ENCODE measurements at places on chromosomes 5 and 9.
A peak's percentile ranks its signal among the peaks of the same experiment; 100 is the strongest.

- DNase-seq: no peak
Observed at GRCh38 chr5:93892481-93892880, 151.1 kb upstream of the POU5F2 start.

DNA sequence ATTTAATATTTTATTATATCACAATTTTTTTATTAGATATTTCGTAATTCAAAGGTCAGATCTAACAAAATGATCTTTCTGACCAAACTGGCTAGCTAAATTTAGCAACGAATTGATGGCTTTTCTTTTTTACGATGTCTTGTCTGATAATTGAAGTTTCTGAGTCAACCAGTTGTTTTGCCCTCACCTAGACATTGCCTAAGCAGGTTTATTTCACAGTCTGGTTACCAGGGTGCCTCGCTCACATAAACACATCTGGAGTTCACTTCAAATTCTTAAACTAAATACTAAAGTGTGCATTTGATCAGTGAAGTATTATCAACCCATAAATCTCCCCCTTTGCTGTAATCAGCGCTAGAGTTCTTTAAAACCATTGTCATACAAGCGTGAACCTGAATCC, 448.3 kb downstream of the TLE4 start:
- no peak for DNase-seq

- DNase-seq: peak; percentile 71
Observed at GRCh38 chr5:43367453-43367852, 44.7 kb downstream of the CCL28 start.

GRCh38 chr9:121688146-121688680, 36.8 kb downstream of the DAB2IP start:
- no peak for DNase-seq

DNA sequence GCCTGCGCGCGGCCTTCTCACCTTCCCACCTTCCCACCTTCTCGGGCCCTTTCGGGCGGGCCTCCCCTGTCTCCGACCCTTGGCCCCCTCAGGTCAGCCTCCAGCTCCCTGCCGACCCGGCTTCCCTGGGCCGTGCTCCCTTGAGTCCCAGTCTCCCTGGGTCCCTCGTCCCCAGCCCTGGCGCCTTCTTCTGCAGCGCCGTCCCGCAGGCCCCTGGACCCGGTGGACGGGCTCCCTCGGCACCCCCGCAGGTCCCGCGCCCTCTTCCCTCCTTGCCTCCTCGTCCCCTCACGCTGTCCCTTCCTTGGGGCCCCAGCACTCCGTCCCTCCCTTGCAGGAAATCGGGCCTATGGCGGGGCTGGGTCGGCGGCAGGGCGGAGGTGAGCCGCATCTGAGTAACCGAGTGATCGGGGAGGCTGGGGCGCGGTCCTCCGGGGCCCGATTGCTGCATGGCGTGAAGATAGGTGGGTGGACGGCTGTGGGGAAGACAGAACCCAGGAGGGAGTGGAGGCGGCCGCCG, 7.6 kb downstream of the ARPC5L start:
- peak; percentile 69 for DNase-seq

GRCh38 chr5:135831439-135831838, 3.0 kb upstream of the SLC25A48 start:
- no peak for DNase-seq

- peak; percentile 97 for DNase-seq
Observed at GRCh38 chr5:150263801-150264621, 25.6 kb downstream of the CAMK2A start.

DNA sequence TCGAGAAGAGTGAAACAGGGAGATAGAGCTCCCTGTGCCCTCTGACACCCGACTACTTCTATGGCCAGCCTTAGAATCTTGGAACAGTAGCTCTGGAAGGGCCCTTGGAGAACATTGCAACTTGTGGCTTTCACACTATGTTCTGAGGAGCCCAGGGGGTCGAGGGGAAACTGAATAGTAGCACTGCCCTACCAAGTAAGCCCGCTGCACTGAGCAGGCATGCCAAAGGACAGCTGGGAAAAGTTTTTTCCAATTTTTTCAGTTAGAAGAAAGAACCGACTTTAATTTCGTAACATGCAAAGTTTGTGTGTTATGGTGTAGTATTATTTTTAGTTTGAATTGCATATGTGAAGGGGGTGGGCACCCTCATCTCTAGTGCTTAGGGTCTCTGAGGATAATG, 10.9 kb downstream of the SMIM3 start:
- DNase-seq: no peak

- peak; percentile 75 for DNase-seq
Observed at GRCh38 chr9:5449521-5450358, 602 bp upstream of the CD274 start.

- no peak for DNase-seq
Observed at GRCh38 chr9:135066291-135066690, 21.2 kb upstream of the OLFM1 start.

GRCh38 chr5:178207183-178207916, 3.0 kb downstream of the HNRNPAB start:
- DNase-seq: peak; percentile 75

GRCh38 chr5:135561266-135561665, 17.5 kb downstream of the CXCL14 start:
- DNase-seq: no peak

DNA sequence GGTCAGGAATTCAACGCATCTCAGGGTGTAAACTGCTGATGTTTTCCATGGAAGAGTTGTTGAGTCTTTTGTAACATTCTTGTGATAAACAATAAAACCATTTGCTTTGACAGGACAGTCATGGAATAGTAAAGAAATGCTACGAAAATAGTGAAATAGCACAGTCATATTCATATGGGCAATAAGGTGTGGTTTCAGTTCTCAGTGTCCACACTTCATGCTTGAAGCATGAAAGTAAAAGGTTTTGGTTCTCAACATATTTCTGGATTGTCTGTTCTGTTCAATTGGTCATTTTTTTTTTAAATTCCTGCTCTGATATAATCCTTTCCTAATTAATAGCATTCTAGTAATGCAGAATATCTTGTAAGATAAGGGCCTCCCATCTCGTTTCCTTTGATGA, 467.6 kb upstream of the ZNF608 start:
- DNase-seq: no peak

DNA sequence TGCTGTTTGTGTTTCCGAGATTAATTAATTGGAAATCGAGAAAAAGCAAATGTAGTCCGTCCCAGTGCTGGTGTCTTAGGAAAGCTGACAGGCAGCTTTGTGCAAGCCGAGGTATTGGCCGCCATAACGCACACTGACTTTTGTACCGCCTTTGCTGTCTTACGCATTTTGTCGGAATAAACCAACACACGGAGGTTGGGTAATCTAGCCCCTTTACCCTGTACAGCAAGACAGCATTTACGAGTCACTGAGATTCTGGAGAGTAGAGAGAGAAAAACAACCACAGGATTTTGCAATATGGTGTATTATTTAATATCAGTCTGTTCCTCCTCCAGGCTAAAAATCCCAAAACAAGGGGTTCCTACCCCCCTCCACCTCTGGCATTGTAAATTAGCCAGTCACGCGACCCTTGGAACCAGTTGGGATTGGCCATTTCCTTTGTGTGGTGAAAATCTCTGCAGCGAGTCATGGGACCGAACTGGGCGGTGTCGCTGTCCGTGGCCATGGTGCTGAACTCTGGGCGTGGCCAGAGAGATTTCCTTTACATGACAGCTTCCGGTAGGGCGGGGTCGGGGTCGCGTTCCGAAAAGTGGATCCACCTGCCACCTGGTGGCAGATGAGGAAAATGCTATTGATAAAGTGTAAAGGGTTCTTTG, 10.3 kb upstream of the PCDHB1 start:
- DNase-seq: peak; percentile 83

DNA sequence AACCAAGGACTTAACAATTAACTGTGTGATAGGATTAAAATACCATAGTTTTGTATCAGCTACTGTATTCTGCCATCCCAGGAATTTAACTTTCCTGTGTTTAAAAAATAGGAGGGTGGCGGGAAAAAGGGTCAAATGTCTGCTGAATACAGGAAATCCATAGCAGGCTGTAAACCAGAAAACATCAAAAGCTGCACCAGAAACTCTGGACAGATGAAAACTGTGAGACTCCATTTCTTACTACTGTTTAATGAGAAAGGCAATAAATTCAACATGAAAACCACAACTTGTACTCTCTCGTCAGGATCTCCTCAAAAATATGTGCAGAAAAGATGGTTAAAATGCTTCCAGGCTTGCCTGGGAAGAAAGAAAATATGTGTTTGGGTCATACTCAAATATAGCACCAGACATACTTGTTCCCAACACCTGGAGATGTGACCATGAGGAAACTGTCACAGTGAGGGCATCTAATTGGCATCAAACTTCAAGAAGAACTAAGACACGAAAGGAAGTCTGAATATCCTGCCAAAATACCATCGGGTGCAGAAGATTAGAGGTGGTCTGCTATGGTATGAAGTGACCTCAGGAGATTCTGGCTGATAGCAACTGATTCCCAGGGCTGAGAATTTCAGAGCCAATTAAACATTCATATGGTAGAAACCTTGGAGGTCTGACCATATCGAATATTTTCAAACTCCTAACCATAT, 164.7 kb upstream of the TARS1 start:
- DNase-seq: no peak

DNA sequence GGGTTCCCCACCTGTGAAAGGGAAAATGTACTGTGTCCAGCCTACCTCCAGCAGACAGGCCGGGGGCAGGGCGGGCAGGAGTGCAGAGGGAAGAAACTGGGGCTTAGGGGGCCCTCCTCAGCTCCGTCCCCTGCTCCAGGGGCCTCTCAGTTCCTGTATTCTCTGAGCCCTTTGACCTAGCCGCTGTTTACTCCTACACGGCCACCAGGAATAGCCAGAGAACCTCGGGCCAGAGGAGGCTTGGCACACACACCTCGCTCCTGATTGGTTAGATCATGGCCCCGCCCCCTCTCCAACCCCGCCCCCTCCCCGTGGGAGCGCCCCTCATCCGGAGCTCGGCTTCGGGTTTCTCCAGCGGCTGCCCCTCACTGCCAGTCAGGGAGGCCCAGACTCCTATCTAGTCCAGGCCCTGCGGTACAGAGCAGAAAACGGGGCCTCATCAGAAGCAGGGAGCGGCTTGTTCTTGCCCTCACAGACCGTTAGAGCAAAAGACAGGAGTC, 2.2 kb downstream of the ST6GALNAC6 start:
- DNase-seq: no peak

DNA sequence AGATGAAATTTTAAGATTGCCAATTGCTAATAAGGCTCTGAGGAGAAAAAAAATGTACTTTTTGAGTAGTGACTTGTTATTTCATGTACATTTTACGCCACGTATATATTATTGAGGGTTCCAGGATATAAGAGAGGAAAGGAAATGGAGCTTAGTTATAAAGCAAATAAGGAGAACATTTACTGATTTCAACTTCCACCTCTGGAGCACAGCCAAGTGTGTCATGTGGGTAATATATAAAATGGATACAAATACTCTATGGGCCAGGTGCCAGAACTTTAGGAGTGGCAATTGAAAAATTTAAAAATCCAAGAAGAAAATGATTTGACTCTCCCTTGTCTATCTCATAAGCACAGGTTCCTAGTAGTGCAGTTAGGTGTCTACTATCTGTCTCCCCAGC, 45.0 kb upstream of the VLDLR start:
- DNase-seq: peak; percentile 13

- DNase-seq: no peak
Observed at GRCh38 chr9:10254338-10254737, 358.5 kb downstream of the PTPRD start.

- no peak for DNase-seq
Observed at GRCh38 chr9:15696979-15697378, 144.1 kb downstream of the CCDC171 start.

DNA sequence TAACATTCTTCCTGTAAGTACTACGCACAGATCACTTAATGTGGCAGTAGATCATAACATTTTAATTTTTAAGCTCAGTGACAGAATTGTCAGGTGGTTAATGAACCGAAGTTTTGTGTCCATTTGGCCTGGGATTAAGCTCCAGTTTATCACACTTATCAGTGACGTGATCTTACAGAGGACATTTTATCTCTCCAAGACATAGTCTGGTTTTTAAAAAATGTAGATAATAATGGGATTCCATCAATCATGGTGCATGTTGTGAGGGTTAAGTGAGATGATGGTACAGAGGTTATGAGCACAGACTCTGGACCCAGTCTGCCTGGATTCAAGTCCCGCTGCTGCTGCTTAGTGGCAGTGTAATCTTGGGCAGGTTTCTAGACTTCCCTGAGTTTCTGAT, 66.0 kb upstream of the ZFAND5 start:
- DNase-seq: no peak

DNA sequence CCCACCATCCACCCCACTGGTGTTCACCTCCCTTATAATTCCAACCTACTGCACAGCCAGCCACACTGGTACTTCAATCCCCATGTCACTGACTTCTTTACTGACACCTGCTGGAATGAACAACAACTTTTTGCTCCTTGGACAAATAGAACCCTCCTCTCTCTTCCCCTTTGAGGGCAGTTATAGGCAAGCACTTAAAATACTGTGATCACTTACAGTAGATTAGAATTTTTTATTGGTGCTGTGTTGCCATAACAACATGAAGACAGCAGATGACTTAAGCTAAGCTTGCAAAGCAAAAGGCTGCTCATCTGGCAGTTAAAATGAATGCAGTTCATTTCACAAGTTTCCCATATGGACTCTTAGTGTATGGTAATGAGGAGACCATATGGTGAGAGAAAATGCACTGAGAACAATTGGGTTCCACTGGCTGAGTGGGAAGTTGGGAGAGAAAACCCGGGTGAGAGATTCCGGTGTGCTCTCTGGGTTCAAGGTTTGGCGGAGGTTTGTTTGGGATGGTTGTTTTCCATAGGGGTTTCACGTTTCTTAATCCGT, 374.3 kb downstream of the EBF1 start:
- peak; percentile 6 for DNase-seq

- DNase-seq: no peak
Observed at GRCh38 chr9:68698943-68699509, 6.0 kb upstream of the PIP5K1B start.

- DNase-seq: no peak
Observed at GRCh38 chr5:167731951-167732350, 559.5 kb upstream of the WWC1 start.

DNA sequence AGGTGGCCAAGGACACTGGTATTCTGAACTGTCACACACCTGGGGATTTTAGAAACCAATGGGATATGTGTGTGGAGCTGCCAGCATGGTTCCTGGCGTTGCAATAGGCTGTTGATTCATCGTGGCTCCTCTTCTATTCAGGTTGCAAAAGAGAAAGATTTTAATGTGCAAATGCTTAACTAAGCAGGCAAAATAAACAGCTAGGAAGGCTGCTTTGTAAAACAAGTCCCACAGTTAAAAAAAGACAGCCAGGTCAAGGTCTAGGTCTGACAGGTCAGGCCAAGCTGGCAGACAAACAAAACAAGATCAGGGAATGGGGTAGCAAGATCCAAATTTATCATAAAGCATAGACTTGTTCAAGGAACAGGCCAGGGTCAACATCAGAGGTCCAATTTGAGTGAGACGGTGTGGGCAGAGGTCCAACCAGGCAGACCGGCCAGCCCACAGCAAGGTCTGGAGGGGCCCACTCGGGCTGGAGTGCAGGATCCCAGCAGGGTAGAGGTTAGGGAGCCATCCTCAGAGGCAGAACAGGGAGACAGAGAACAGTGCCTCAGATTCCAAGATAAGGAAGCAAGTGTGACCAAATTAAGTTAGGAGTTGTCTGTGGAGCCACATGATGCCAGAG, 45.6 kb downstream of the SUB1 start:
- no peak for DNase-seq

GRCh38 chr5:43560128-43560527, 3.3 kb upstream of the PAIP1 start:
- DNase-seq: peak; percentile 52
